Stimulated activated CD4-positive, alpha-beta T cell treated with anti-CD3 and anti-CD28 coated beads, TNF-alpha, amount 100 ng/mL, for 24 hours (primary cell): ENCODE measurements at places on chromosomes 12 and 14.

DNA sequence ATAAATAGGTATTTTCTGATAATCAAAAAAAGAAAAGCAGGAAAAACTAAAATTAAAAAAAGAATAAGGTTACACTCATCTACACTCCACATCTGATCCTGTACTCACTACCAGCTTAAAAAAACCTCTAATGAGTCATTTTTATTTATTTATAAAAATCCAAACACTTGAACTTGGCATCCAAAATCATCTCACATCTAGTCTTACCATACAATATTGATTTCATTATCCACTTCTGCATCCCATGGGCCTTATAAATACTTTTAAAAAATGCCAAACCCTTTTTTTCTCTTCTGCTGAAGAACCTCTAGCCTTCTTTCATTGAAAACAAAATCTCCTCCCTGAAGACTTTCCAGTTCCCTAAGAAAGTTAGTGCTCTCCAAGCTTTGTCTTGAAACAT is 109.7 kb downstream of the TMTC3 start:
- no peak for DNase-seq

DNA sequence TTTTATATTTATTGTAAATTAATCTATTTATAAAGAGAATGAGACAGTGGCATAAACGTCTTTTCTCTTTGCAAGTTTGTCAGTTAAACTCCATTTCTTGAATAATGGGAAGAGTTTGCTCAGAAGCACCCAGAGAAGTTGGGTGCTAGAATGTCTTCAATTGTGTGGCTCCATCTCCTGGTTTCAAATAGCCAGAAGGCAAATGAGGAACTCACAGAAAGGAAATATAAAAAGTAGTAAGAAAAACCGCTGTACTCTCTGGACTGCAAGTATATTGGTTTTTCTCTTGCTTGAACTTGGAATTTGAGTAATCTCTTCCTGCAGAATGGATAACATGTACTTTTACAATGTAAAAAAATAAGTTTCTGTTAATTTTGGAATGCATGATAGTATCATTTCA is 217.5 kb downstream of the DPY19L2 start:
- DNase-seq: no peak

GRCh38 chr12:56657416-56658379 is 11.9 kb upstream of the ATP5F1B start:
- no peak for DNase-seq

DNA sequence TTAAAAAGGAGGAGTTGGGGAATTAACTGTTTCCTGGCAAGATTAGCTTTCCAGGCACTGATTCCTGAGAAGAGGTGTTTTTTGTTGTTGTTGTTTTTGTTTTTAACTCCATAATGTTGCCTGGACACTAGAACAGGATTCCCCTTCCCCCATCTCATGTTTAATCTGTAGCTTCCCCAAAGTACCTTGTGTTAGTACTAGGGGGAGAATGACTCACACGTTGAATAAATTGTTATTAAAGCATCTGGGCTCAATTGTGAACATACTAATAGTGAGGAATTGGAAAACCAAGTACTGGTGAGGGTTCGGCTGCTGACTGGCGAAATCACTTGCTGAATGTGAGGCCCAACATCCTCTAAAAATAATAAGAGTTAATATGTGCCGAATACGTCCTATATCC is 1.3 kb upstream of the GNG2 start:
- no peak for DNase-seq

GRCh38 chr12:49388682-49389386 is 21.6 kb downstream of the SPATS2 start:
- peak; percentile 57 for DNase-seq

DNA sequence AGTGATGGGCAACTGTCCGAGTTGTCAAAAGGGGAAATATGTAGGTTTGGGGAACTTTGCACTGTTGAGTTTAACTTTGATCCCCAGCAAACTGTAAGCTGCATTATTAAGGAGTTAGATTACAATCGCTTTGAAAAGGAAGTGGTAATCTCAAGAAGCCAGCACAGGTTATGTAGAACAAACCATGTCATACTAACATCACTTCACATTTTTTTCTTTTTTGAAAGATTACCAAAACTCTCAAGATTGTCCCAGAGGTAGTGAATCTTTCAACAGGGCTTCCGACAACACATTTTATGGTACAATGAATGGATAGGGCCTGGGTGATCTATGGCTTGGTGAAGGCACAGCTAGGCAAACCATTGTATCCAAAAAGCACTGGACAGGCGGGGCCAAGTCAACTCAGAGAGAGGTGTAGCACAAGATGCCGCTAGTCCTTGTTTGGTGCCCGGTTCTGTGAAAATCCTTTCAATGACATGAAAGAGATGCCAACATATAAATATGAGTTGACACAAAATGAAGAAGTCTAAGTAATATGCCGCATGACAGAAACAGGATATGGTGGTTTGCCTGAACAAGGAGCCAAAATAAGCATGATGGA is 24.3 kb upstream of the PARP11 start:
- no peak for DNase-seq

DNA sequence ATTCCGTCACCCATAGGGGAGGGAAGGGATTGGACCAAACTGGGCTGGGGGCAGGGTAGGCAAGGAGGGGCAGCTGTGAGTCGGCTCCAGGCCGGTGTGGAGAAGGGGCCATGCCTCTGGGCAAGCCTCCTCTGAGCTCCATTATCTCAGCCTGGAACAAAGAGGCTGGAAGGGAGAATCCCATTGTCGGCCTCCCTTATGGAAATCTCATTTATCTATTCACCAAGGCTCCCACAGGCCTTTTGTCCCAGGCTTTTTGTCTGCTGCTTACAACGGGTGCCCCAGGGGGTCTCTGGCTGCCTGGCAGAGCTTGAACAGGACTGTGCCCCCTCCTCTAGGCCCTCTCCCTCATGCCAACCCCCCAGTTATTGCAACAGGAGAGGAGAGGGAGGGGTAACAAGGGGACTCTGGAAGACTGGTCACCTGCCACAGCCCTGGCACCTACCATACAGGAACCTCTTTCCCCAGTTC is 19.5 kb downstream of the FIGNL2 start:
- no peak for DNase-seq

GRCh38 chr12:52209321-52209720 is 17.5 kb upstream of the KRT80 start:
- DNase-seq: no peak

DNA sequence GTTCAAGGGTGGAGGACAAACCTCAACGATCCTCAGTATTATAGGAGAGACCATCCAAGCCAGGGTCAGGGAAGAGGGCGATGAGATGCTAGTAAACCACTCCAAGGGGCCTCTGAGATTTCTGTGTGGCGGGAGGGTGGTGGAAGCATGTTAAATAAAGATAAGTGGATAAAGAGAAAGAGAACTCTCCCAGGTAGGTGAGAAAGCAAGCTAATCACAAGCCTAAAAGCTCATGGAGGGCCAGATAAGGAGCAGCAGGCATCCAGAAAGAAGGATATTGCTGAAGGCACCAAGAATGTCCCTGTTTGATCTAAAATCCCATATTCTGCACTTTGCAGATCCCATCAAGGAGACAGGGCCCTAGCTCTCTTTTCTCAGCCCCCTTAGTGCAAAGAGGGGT is 48.3 kb upstream of the PARP11 start:
- no peak for DNase-seq

- DNase-seq: no peak
Observed at GRCh38 chr12:132117558-132117875, 26.6 kb downstream of the DDX51 start.

DNA sequence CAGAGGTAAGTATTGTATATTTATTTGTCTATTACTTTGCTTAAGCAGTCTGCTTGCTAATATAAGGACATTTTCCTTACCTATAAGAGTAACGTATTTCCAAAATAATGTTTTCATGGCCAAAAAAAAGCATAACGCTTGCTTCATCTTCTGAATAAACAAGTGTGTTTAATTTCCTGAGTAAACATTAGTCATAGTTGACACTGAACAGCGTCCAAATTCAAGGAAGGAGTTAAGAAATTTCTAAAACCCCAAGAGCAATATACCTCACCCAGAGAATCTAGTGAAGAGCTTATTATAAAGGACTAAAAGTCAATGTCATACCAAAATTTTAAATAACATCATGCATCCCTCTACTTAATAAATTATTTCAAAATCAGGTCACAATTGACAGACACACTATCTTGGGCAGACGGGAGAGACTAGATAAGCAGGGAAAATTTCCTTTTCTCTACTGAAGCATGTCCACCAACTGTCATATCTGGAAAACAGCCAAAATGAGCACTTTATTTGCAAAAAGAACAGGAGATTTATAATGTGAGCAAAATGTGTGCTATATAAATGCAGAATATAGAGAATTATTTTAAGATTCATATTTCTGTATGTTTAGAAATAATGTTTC is 25.1 kb downstream of the ANKS1B start:
- no peak for DNase-seq

GRCh38 chr12:90979951-90980350 is 24.8 kb downstream of the EPYC start:
- DNase-seq: no peak

DNA sequence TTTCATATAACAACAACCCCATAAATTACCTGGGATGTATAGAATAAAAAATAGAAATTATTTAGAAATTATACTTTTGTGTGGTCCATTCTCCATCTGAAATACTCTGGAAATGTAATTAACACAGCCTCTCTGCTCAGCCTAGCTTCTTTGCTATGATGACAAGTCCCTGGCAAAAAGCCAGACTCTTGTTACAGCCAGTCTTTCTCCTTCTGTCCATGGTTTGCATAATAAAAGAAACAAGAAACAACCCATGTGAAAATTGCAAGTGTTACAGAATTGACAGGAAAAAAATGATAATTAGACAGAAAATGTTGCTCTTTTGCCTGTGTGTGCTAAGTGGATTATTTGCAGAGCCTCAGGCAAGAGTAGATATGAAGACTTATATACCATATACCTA is 61.3 kb downstream of the C12orf50 start:
- DNase-seq: no peak

GRCh38 chr14:34356264-34356654 is 105.8 kb downstream of the SPTSSA start:
- DNase-seq: no peak

GRCh38 chr12:2691345-2692071 is 103.3 kb upstream of the FKBP4 start:
- no peak for DNase-seq

DNA sequence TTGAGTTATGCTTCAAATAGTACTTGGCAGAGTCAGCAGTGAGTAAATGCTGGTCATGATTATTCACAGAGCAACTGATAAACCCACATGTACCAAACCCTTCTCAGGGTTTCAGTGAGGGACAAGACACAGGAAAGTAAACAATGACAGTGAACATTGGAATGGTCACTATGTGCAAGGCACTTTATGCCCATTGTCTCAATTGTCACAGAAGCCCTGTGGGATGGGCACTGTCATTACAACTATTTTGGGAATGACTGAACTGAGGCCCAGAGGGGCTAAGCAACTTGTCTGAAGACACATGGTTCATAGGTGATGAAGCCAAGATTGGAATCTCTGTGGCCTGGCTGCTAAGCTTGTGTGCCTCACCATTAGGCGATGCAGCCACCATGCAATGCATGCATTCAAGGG is 238.5 kb downstream of the RBM19 start:
- no peak for DNase-seq

DNA sequence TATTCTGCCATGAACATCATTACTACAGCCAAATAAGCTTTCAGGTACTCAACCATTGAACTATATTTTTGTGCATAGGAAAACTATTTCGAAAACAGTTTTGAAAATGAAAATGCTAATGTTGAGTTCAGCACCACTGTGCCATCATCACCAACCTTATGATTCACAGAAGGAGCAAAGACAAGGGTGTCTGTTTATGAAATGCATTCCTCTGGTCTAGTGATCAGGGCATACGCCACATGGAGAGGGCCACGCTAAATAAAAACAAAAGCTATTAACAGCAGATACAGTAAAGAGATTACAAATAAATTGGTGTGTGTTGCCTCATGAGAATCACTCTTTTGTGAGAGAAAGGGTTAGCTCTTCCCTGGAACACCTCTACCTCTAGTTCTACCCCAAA is 43.2 kb upstream of the BMAL2 start:
- no peak for DNase-seq

DNA sequence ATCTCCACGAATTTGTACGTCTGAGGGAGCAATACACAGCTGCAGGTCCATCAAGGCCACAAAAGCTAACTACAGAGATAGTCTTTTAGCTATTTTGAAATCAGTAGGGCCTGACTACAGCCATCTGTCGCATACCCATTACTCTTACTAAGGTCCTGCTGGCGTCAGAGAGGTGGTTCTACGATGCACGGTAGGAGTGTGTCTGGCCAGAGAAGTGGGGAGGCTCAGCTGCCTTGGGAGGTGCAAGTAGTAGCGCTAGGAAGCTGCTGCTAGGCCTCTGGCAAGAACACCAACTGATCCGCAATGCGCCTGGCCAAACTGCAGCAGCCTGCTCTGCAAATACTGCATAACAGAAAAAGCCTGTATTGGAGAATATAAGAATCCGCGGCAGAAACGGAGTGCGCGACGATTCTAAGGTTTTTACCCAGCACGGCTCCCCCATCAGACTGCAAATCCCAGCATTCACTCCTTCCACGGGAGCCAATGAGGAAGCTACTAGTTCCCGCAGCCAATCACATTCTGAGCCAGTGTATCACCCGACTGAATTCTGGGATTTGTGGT is 743 bp upstream of the CAND1 start:
- peak; percentile 67 for DNase-seq

DNA sequence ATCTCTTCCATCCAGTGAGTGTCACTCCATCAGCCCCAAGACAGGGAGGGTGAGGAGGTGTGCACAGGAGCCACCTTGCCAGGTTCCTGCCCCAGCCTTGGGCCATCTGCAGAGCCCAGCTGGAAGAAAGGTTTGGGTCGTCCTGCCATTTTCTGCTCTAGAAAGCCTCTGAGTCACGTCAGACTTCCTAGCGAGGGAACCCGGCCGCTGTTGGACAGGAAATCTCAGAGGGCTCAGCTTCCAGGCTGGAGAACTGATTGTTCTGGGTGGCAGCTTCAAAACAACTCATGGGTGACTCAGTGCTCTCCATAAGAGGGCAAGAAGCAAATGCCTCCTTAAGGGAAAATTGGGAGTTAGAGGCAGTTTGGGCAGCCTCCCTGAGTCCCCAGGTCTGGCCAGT is 16.6 kb downstream of the HIP1R start:
- no peak for DNase-seq

GRCh38 chr12:52360663-52361271 is 6.5 kb downstream of the KRT85 start:
- no peak for DNase-seq

GRCh38 chr12:4138051-4138450 is 135.5 kb upstream of the CCND2 start:
- no peak for DNase-seq

GRCh38 chr14:91009501-91010152 is 50.8 kb downstream of the RPS6KA5 start:
- DNase-seq: no peak

DNA sequence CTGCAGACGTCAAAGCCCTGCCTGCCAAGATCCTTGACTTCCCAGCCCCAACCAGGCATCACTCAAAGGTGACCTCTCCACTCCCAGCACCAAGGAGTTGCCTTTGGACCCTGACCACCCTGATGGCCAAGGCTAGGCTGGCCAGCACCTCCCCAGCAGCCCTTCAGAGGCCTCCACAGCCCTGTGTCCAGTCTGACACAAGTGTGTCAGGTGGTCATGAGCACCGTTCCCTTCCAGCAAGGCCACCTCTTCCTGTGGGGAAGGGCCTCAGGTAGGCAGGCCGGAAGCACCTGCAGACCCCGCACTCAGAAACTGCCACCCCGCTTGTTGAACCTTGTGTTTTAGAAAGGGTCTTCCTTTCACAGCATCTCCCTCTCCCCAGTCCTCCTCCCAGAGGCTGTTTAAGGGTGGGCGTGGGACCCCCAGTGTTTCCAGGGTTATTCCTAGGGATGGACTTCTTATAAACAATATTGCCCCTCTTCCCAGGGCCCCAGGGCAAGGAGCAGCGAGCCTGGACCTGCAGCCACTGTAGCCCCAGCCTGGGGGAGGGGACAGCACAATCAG is 13.2 kb upstream of the INF2 start:
- DNase-seq: no peak

- DNase-seq: no peak
Observed at GRCh38 chr12:76998908-76999556, 66.3 kb downstream of the E2F7 start.
